Activated T-cell treated with anti-CD3 and anti-CD28 coated beads for 24 hours (primary cell): ENCODE measurements at places on chromosomes 2 and 18.

- no peak for DNase-seq
Measured at GRCh38 chr18:47791461-47791985, 138.9 kb downstream of the SMAD2 start.

- DNase-seq, result no peak
Measured at GRCh38 chr2:143426296-143426695, 297.1 kb downstream of the ARHGAP15 start.

GRCh38 chr2:44972771-44973535 lies 31.5 kb downstream of the SIX3 start:
- no peak for DNase-seq

DNA sequence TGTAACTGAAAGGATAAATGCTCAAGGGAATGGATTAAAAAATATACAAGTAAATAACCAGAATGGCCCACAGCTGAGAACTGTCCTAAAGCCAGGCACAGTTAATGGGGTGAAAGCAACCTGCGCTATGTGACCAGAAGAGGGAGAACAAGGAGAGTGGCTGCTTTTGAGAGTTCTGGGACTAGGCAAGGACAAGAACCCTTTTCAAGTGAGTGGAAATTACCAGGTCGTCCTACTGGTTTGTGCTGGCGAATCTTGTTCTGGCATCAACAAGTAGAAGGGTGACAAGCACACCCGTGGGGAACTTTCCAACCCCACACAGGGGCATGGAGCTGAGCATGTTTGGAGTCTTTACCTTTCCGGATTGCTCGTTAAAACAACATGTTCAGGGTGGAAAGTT lies 82.8 kb downstream of the TMEM17 start:
- DNase-seq, result no peak

- no peak for DNase-seq
Measured at GRCh38 chr18:14933049-14933851, 185.3 kb downstream of the ANKRD30B start.

- no peak for DNase-seq
Measured at GRCh38 chr2:127735537-127736399, 34.5 kb downstream of the SFT2D3 start.

- DNase-seq, result no peak
Measured at GRCh38 chr2:6454286-6454990, 411.3 kb downstream of the CMPK2 start.

DNA sequence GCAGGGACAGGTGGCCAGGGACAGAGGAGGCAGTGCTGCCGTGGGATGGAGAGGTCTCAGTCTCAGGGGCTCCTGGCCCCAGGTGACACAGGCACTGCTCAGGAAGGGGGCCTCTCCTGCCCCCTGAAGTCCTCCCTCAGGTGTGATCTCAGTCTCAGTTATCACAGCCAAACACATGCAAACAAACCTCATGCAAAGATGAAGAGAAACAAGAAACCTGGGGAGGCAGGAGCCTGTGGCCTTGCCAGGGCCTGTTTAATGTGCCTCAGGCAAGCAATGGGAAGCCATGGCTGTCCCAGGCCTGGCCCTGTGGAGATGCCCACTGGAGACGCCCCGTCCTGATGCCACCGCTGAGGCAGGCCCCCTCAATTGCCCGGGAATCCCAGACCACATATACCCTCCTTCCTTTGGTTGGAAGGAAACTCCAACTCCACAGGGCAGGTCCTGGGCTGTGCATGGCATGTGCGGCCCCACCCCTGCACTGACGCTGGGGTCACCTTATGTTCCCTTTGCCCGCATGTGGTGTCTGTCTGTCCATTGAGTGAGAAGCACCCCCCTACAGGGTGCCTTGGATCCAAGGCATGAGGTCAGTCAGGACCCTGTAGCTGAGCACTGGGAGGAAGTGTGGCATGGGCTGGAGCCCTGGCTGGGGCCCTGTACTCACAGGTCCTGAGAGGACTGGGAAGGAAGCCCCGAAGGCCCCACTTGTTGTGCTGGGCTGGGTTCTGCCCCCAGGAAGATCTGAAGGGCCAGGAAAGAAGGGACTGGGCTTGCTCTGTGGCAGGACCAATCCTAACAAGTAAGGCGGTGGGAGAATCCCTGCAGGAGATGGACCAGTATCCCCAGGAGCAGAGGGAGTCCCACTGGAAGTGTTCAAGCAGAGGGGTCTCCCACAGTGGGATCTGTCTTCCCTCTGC lies 68.8 kb upstream of the RAB6C start:
- DNase-seq, result no peak

GRCh38 chr18:70069965-70070364 lies 122.3 kb upstream of the CD226 start:
- no peak for DNase-seq

- DNase-seq, result no peak
Measured at GRCh38 chr18:53772293-53772692, 452.2 kb downstream of the MBD2 start.

- DNase-seq, result no peak
Measured at GRCh38 chr18:50973367-50974126, 5.7 kb downstream of the ELAC1 start.

DNA sequence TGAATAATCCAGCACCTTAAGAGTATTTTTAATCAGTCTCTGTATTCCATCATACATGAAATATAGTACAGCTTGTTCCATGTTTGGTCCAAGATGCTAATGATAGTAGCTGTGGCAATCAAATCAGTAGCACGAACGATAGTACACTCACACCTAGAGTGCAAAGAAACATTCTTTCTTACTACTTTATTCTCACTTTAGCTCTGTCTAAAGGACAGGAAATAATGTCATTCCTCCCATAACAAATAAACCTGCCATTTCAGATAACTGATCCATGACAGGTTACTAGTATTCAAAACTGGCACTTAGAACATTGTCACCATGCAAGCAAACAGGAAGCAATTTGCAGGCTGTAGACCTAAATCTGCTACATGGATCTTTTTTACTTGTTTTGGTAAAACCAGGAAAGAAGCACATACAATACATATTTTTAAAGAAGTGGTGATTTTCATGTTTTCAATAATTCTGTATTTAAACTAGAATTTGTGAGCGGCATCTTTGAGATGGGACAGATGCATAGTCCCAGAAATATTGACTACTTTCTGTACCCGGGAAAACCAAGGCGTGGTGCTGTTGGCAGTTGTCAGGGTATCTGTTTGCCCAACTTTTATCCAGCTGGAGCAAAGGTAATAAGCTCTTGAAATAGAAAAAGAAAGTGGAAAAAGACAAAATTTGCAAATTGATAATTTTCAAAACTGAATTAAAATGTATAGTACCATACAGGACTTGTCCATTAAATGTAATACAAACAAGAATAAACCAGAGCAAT lies 49.5 kb downstream of the IKZF2 start:
- no peak for DNase-seq

DNA sequence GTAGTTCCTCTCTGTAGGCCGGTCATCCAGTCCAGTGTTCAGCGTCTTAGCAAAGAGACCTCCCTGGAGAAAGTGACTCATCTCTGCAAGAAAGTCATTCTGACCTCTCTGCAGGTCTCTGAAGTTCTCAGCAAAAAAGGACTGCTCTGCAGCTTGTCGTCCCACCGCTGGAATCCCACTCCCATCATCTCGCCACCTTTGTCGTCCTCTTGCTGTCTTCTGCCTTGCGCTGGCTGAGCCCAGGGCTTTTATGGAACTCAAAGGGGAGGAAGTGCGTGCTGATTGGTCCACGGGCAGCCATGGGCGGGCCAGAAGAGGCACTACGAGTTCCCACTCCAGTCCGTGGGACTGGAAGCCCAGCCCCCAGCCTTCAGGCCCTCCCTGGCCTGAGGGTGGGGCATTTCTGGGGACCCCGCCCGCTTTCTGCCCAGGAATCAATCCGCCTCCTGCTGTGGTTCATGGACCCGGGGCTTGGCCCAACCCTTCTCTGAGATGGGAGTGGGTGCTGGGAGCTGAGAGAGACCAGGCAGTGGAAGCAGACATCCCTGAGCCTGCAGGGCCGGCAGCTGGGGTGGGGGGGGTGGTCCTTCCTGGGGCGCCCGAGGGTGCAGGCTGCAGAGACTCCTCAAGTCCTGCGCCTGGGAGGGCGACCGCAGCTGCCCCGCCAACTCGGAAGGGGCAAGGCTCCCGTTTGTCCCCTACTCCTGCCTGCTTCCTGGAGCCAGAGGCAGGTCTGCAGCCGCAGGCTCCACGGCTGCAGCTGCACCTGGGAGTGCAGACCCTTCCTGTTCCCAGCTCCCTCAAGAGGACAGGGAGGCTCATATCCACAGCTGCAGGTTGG lies 660.7 kb upstream of the RAB6C start:
- DNase-seq, result no peak

DNA sequence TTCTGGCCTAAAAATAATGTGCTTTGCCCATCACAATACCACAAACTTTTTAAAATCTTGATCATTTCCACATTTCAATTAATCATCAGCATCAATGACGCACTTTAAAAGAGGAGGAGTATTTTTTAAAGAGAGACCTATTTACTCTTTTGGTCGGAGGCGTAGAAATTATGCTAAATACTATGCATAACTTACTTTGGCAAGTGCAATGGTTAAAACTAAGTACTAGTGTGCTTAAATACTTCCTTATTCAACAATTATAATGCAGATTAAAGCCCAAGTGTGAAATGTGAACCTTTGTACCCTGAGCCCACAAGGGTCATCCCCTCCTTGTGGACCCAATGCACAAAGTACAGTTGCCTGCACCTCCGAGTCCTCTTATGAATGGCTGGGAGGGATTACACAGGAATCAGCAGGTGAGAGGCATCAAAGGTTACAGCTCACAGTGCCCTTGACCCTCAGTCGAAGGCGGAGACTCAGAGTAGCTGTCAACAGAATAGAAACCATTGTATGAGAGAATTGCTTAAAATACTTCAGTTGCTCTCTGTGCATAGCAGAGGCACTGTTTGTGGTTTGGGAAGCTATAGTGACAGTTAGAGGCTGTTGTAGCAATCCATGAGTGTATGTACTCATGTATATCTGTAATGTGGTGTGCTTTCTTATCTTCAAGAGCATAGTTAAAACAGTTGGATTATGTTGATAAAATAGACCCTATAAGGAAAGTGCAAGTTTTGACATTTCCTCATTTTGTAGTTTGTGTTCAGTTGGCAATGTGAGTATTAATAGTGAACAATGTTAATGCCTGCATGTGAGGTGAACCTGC lies 151.7 kb upstream of the ITGA4 start:
- DNase-seq, result no peak
